CD4-positive, alpha-beta T cell (primary cell): ENCODE measurements at places on chromosomes 6 and 20. TPM values are rescaled to one million over a fixed set of nuclear protein-coding genes. Genes with fewer than 3 reads are reported as not detected.

Gene NNAT
- not detected for total RNA-seq

Gene SLC32A1
- total RNA-seq = not detected

Gene WFDC10B
- total RNA-seq = not detected

Gene ADGRF1
- total RNA-seq = not detected

Gene SCRT2
- total RNA-seq = not detected

Gene NHSL1
- 0.06 TPM for total RNA-seq

Gene TRIM15
- not detected for total RNA-seq
